ENCODE measurements at places on chromosomes 11 and 22.

DNA sequence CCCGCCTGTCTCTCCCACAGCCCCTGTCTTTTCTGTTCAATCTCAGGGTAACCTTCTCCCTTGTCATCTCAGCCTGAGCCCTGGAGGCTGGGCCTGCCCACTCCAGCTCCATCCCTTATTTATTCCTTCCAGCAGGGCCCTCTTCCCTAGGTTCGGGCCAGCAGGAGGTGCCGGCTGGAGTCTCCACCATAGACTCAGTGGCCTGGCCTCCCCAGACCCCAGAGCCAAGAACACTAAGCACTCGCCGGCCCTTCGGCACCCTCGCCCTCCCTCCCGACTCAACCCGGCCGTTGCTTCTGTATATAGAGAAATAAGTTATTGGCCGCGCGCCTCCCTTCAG, 1.4 kb upstream of the RAB1B start:
- no peak for DNase-seq

DNA sequence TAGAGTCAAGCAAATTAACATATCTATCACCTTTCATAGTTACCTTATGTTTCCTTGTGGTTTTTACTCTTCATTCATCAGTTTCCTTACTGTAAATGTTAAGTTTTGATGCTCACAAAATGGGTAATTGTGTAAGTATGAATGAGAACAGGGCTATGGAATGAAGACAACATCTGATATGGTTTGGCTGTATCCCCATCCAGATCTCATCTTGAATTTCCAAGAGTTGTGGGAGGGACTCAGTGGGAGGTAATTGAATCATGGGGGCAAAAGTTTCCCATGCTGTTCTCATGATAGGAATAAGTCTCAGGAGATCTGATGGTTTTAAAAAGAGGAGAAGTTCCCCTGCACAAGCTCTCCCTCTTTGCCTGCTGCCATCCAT, 107.6 kb downstream of the CCDC34 start:
- no peak for DNase-seq

- DNase-seq, result no peak
Observed at GRCh38 chr11:75248924-75249256, 8.3 kb downstream of the TPBGL start.

GRCh38 chr22:33542153-33542552, 378.1 kb downstream of the LARGE1 start:
- no peak for DNase-seq

- no peak for DNase-seq
Observed at GRCh38 chr22:28570696-28571373, 108.8 kb downstream of the TTC28 start.

DNA sequence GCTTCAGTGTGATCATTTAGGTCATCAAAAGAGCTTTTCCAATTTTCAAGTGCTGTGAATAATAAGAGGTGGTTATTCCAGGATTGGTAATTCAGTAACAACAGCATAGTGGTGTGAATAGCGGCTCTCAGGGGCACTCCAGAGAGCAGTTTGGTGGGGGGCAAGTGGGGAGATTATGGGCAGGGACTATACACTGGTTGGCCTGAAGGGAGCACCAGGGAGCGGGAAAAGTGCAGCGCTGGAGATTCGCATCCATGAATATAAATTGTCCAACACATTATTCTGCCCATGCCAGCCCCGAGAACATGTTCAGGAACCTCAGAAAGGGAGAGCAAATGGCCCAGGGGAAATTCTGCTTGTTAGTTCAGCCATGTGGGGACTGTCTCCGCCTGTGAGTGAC, 37.9 kb downstream of the OR6Q1 start:
- no peak for DNase-seq

DNA sequence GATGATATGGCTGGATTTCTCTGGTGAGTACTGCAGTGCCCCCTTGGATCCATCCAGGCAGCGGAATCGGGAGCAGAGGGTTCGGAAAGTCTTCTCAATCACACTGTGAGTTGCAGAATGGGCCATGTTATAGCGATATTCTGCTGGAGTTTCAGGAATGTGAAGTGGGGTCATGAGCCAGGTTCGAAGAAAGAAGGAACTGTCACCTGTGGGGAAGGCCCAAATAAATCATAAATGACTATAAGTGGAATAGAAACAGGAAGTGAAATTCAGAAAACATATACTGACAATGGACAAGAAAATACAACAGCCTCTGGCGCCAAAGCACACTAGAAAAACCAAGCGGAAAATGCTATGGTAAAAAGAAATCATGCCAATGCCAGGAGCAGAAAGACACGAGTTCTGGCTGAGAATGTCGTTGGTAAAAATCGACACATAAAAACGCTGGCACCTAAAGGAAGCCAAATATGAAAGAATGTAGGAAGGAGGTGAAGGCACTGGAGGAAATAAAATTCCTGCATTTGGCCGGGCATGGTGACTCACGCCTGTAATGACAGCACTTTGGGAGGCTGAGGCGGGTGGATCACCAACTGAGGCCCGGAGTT, 10.0 kb upstream of the AMBRA1 start:
- no peak for DNase-seq

DNA sequence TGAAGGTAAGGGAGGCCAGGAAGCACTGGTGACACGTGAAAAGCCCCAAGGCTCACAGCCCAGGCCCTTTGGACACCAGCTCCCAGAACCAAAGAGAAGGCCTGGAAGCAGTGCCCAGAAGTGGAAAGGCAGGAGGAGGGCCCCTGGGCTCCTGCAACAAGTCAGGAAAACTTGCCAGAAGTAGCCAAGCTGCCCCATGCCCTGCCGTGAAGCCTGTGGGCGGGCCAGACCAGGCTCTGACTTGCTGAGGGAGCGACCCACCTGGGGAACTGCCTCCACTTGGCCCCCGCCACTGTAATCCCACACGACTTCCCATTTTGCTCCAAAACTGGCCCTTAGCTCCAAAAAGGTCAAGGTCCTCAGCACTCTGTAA, 51.3 kb upstream of the ARFGAP3 start:
- no peak for DNase-seq

DNA sequence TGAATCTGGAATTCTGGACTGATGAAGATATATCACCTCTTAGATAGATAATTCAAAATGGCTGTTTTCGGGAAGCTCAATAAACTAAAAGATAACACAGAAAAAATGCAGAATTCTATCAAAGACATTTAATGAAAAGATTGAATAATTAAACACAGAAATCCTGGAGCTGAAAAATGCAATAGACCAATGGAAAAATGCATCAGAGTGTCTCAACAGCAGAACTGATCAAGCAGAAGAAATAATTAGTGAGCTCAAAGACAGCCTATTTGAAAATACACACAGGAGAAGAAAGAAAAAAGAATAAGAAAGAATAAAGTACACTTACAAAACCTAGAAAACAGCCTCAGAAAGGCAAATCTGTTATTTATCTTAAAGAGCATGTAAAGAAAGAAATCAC, 356.4 kb upstream of the B3GAT1 start:
- no peak for DNase-seq

GRCh38 chr22:45207981-45208664, 32.6 kb downstream of the KIAA0930 start:
- no peak for DNase-seq

GRCh38 chr22:36819112-36819511, 2.3 kb upstream of the PVALB start:
- no peak for DNase-seq

DNA sequence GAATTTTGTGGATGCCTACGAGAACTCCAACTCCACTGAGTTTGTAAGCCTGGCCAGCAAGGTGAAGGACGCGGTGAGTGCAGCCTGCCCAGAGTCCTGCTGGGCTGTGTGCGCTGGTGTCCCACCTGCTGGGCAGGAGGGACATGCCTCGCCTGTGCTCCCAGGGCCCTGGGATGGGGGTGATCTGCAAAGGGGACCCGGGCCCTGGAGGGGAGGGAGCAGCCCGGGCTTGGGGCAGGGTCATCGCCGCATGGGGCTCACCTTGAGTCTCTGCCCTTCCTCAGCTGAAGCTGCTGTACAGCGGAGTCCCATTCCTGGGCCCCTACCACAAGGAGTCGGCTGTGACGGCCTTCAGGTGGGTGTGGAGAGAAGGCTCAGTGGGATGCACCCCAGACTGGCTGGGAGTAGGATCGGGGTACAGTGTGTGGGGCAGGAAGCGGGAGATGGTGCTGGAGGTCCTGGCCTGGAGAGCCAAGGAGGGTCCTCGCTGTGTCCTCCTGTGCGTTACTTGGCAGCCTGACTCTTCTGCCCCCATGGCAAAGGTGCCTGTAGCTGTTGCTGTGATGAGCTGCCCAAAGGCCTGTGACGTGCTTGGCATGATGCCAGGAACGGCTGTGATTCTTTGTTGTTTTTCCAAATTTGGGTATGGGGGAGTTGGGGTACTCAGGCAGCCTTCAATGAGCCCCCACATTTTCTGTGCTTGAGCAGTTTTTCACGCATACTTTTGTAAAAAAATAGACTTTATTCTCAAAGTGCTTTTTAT, 29.2 kb downstream of the ST14 start:
- DNase-seq, result no peak

GRCh38 chr11:35101223-35101622, 37.7 kb upstream of the CD44 start:
- DNase-seq, result no peak

DNA sequence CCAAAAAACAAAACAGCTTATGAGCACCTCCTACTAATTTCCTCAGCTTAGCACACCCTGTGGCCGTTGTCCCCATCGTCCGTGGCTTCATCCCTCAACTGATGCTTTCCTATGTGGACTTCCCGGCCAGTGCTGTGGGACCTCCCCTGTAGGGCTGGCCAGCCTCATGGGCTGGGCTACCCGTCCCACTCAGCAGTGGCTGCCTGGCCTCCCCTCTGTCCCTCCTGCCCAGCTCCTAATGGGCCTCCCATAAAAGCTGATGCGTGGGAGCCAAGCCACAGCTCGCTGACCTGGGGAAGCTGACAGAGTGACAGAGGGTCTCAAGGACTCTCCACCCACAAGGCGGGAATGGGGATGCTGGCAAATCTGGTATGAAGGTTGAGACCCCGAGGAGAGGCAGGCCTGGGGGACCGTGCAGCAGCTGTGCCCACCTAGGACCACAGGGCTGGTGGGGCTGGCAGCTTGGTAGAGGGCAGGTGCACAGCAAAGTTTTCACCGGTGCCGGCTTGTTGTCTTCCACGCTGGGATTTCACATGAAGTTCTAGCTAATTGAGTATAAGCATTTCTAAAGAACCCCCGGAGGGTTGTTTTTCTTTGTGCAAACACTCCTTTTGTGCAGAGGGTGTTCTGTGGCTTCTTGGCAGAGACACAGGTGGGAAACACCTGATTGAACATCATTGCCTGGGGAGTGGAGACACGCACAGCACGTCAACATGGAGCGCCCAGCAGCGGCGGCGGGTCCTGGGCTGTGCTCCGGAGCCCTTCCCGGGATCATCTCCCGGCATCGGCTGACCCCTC, 23.2 kb downstream of the TBX1 start:
- DNase-seq, result no peak

DNA sequence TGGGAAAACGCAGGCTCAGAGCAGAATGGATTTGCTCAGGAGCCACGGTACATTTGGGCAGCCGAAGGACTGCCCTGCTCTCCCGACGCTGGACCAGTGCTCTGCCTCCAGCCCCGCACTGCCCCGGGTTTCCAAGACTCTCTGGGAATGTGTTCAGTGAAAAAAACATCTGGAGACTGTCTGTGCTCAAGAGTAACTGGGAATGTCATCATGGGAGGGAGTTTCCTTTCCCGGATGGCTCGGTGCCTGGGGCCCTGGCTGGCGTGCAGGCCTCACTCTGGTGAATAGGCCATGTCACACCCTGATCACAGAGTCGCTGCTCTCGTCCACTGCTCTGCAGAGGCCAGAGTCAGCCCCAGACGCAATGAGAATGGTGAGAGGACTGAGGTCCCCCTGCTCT, 9.8 kb upstream of the APOL6 start:
- no peak for DNase-seq

DNA sequence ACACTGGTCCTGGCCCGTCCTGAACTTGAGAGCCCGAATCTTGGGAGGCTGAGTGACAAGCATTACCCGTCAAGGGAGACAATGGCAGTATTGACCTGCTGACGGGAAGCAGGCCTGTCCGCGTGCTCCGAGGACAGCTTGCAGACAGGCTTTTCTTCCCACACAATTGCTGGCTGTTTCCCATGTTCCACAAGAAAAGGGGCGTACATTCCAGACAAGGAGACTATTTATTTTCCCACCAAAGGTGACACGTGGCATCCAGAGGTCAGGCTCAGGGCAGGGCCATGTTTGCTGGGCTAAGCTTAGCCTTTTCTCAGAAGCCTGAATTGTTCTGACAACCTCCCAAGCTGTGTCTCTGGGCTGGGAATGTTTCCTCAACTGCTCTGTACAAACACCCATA, 86.9 kb upstream of the SPON1 start:
- DNase-seq, result no peak

- no peak for DNase-seq
Observed at GRCh38 chr11:30423279-30423648, 100.4 kb downstream of the ARL14EP start.

GRCh38 chr11:96319898-96320656, 22.9 kb downstream of the MAML2 start:
- DNase-seq, result no peak

- DNase-seq, result no peak
Observed at GRCh38 chr11:66915046-66915832, 42.9 kb downstream of the PC start.

DNA sequence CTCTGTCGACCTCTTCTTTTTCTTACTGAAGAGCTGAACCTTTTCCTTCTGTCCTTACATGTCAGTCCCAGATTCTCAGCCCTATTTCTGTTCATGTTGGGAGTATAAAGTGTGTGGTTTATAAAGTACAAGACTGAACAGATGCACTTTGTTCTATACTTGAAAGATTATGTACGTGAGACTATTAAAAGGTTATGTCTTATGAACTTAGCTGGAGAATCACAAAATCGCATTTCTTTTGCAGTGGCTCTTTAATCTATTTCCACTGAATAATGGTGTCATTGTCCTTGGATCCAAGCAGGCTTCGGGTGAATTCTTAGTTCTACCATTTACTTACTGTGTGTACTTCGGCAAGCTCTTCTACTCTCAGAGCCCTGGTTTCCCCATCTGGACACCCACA, 558.4 kb downstream of the TMEM135 start:
- no peak for DNase-seq

DNA sequence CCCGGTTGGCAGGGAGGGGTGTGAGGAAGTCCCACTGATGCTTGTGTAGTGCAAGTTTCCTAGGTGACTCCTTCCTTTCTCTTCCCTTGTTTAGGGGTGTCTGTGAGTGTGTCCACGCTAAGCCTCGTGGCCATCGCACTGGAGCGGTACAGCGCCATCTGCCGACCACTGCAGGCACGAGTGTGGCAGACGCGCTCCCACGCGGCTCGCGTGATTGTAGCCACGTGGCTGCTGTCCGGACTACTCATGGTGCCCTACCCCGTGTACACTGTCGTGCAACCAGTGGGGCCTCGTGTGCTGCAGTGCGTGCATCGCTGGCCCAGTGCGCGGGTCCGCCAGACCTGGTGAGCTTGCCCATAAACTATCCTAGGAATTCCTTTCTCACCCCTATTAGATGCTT, 10.4 kb downstream of the CCKBR start:
- no peak for DNase-seq

GRCh38 chr11:75474240-75474639, 41.2 kb upstream of the KLHL35 start:
- DNase-seq, result no peak

DNA sequence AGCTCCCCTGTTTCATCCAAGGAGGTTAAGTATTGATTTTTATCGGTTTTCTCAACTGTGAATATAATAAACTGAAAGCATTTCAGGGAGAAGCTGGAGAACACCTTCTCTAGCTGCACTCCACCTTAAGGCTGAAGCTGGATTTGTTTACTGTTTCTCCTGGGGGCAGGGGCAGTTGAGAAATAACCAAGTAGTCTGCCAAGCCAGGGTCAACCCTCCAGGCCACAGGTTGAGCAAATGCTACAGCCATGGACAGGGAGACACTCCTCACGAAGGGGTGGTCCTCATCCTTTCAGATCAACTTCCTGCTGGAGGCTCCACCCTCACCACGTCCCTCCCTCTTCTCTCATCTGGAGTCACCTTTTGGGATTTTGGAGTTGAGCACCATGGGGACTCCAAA, at the start of gene TTC36:
TSS of gene TTC36 (plus strand) at position 366 of the 400 bp plus-strand sequence. CDS start at position 387, 21 bp downstream.
- no peak for DNase-seq

All from NCI-H510A treated with DMSO at 0.1 percent for 48 hours (cell line).